ENCODE measurements at places on chromosomes 7 and 10. TPM values are rescaled to one million over a fixed set of nuclear protein-coding genes. Genes with fewer than 3 reads are reported as not detected.

GRCh38 chr7:100482728-100483089 is 1.0 kb upstream of the NYAP1 start:
- no peak overlapping the region for H3K27ac ChIP-seq
- H3K4me3 ChIP-seq, result peak overlapping the region; percentile 67
- peaks cover 11% of the 10 kb centered on the region for H3K4me1 ChIP-seq

DNA sequence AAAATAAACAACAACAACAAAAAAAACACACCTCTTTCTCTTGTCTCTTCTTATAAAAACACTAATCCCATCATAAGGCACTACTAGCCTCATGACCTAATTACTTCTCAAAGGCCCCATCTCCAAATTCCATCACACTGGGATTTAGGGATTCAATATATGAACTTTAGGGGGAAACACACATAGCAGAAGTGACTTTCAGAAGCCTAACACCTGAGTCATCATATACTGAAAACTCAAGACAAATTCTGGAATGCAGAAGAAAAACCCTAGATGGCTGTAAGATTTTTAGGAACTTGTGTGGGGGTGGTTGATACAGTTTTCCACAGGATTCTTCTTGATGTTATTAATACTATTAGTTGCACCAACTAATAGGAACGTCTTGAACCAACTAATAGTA is 33.7 kb upstream of the CSTF2T start:
- no peak overlapping the region for H3K4me3 ChIP-seq
- no peaks in the 10 kb centered on the region for H3K36me3 ChIP-seq
- H3K27ac ChIP-seq, result no peak overlapping the region
- H3K27me3 ChIP-seq, result no peaks in the 10 kb centered on the region

Gene CUX1
- total RNA-seq, result 44.7 TPM

Gene GIMAP1
- total RNA-seq, result 1.3 TPM

Gene PPP1R3C
- total RNA-seq, result 0.16 TPM
